ENCODE measurements at places on chromosomes 7 and 10.

DNA sequence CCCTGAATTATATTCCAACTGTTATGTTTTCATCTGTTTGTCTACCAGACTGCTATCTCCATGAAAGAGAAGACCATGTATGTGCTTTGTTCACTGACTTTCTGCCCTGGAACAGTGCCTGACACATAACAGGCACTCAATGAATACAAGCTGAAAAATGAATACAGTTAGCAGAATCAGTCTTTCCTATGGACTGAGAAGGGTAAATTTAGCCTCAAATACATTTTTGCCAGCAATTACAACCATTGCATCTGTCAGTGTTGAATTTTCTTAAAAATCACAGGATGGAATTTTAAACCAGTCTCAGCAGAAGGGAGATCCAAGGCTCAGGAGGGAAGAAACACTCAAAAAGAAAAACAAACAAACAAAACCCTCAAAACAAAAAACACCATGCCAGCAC, 1018.1 kb downstream of the XPNPEP1 start:
- no peak for DNase-seq

GRCh38 chr7:35777121-35777520, 23.7 kb upstream of the SEPTIN7 start:
- DNase-seq, result no peak

- DNase-seq, result peak; percentile 57
Measured at GRCh38 chr7:95686109-95686508, 86.2 kb upstream of the DYNC1I1 start.

- peak; percentile 44 for DNase-seq
Measured at GRCh38 chr7:44072364-44073231, 7.2 kb upstream of the PGAM2 start.

GRCh38 chr7:45088821-45089340, at the start of gene NACAD:
Gene NACAD, minus strand, starts transcription at chr7:45088969. Its CDS starts 75 bp downstream, at chr7:45088894.
- peak; percentile 61 for DNase-seq

DNA sequence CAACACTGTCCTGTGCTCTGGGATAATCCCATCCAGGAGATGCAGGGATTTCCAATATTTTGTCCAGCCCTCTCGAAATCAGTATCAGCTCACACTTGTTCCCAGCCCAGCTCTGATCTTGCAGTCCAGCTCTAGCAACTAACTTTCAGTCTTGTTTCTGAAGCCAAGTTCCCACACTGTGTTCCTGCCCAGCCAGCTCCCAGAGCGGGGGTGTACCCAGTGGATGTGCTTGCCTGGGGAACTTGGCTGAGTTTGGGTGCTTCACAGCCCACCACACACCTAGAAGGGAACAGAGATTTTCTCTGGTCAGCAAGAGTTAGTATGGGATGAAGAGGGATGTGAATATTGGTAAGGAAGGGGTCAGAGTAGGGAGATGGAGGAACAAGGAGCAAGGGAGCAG, 57.5 kb upstream of the RAPGEF5 start:
- no peak for DNase-seq

- peak; percentile 63 for DNase-seq
Measured at GRCh38 chr10:123583639-123584418, 82.3 kb upstream of the GPR26 start.

DNA sequence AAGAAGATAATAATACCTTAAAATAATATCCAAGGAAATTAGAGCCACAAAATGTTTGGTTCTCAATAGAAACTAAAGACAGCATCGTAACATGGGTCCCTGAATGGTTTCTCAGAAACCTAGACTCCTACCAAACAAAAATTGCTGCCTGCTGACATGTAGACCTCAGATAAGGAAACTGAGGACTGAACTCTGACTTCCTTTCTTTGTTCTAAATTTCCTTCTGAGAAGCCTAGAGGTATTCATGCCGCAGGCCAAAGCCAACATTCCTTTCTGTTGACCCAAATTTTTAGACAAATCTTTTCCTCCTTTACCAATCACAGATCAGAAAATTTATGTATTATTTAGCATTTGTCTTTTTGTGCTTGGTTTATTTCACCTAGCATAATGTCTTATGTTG, 816.7 kb upstream of the PHF14 start:
- DNase-seq, result no peak

DNA sequence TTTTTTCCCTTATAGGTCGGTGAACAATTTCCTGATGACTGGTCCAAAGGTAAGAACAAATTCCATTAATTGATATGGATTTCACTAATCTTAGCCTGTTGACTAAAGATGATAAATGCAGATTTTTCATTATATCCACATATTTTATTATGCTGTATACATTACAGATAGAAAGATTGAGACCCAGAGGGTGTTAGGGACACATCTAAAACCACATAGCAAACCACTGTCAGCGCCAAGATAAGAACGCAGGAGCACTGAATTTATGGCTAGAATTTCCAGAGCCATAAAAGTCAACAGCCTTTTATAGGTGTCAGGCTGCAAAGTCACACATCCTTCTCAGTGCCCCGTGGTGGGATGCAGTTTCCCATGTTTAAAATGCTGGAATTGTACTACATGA, 16.2 kb downstream of the WNT8B start:
- no peak for DNase-seq

DNA sequence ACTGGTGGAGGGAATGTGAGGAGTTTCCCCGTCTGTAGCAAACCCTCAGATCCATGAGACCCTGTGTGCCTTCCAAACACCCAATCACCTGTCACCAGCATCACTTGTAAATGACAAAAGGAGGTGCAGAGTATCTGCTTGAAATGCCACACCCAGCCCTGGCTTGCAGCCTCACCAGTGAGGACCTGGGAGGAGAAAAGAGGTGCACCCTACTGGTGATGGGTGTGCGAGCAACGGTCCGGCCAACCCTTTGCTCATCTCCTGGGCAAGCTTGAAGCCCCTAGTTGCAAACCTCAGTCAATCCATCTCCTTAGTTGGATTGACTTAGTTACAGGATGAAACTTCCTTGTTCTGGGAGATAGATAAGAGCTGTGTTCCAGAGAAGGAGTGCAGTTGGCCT, 62.4 kb upstream of the WAPL start:
- no peak for DNase-seq

- DNase-seq, result no peak
Measured at GRCh38 chr7:91276909-91277308, 12.7 kb downstream of the FZD1 start.

DNA sequence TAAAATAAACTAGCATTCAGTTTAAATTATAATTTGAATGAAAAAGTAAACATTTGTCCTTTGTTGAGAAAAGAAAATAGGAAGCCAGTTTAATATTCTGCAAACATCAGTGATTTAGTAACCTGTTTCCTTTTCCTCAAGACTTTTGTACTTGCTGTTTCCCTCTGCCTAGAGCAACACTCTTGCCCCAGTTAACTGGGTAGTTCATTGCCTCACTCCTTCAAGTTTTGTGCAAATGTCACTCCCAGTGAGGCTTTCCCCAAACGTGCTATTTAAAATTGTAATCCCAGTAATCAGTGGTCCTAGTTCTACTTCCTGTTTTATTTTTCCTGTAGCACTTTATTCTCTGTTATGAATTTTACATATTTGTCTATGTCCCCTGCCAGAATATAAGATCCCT, 23.8 kb downstream of the DLD start:
- no peak for DNase-seq

DNA sequence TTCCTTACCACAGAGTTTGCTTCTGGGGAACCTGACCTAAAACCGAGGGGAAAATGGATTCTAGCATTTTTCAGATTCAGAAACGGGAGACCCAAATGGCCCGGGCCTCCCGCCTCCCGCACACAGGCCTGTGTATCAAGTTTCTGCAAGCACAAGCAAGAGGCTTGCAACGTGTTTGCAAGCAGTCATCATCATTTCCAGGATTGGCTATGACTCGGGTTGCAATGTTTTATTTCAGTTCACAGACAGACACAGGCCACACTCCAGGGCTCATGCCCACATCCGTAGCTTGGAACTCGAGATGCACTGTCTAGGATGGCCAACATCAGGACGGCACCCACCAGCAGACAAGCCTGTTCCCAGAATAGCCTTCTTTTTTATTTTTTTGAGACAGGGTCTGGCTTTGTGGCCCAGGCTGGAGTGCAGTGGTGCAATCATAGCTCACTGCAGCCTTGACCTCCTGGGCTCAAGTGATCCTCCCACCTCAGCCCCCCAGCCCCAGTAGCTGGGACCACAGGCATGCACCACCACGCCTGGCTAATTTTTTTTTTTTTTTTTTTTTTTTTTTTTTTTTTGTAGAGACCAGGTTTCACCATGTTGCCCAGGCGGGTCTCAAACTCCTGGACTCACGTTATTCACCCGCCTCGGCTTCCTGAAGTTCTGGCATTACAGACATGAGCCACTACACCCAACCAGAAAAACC, 68.1 kb upstream of the FOXK1 start:
- no peak for DNase-seq

DNA sequence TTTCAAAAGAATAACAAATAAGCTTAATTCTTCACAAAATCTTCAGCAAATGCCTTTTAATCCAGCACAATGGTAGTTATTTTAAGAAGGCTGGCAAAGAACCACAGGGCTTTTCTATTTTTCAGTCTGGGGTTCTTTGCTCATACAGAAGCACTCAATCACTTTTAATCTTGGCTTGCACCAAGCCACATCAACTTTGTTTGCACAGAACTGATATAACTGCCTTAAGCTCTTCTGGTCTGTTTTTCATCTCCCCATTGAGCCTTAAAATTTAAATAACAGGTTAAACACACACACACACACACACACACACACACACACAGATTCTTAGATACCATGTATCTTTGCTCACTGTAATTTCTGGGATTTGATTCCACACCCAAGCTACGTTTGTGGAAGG, 377.0 kb downstream of the GATA3 start:
- DNase-seq, result no peak

Measured in NCI-H1694 treated with DMSO at 0.1 percent for 48 hours (cell line).